ENCODE measurements at places on chromosomes 7 and 10.

- no peak for DNase-seq
These were observed 44.9 kb downstream of the PPP1R3C start for GRCh38 chr10:91587710-91588638.

- no peak for DNase-seq
These were observed 51.9 kb upstream of the A1CF start for GRCh38 chr10:50937230-50937907.

DNA sequence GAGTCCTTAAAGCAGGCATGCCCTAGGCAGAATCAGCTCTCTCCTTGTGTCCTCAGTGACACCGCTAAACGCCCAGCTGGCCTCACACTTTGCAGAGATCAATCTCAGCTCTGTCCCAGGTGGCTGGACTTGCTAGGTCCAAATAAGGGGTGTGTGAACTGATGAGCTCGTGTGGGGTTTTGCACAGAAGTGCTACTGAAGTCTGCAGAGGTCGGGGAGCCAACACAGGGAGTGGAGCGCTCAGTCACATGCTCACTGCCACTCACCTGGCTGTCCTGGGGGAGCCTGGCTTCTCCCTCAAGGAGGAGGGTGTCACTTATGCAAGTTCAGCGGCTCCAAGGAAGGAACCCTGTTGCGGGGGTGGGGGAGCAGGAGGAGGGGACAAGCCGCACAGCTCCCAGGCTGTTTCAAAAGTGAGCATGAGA lies 2.0 kb downstream of the ELN start:
- no peak for DNase-seq

- DNase-seq, result no peak
These were observed 13.5 kb downstream of the GHRHR start for GRCh38 chr7:30977222-30977621.

DNA sequence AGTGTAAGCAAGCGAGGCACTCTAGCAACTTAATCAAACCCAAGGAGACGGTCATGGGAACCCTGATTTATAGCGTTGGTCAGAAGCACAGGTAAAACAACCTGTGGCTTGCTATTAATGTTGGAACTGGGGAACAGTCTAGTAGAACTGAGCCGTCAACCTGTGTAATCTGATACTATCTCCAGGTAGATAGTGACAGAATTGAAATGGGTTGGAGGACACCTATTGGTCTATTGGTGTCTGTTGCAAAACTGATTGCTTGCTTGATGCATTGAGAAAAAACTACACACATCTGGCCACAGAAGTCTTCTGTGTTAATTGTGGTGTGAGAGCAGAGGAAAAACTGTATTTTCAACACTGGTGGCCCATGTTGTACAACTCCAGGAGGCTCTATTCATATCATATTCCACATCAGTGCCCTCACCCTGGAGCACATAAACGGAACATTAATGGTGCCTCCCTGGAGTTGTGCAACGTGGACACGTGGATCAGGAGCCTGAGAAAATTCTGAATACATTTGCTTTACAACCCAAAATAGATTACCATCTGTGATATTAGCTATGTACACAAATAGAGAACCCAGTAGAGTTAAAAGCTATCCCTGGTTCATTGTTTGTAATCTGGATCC lies 112.2 kb downstream of the MYO3A start:
- no peak for DNase-seq

- DNase-seq, result no peak
These were observed 380.9 kb downstream of the LRRTM3 start for GRCh38 chr10:67306588-67307205.

DNA sequence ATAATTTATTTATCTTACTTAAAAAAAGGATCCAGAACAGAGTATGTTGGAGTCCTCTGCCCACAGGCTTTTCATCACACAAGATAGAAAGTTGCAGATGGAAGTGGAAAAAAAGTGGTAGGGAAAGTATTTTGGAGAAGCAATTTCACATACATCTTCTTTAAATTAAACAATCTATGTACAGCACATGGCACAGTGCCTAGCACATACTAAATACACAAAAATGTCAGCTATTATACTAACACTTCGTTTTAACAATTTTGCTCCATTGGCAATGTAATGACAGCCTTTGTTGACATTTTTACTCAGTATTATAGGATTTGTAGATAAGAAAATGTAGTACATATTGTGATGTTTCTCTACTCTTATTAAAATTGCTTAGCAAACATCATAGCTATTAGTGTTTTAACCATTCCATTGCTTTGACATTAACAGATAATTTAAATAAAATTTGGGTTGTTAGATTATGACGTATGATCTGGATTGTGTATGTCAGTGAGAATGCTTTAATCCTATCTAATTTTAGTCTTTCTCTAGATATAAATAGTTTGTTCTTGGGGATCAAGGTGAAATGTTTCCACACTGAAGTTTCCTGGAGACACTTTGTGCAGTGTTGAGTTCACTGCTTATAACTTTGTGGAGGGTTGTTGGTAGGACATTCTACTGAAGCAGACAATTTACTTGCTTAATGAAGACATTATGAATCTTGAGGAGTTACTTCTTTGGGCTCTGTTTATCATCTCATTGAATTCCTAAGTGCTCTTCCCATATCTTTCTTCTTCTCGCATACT lies 202.8 kb upstream of the DKK1 start:
- DNase-seq, result no peak

DNA sequence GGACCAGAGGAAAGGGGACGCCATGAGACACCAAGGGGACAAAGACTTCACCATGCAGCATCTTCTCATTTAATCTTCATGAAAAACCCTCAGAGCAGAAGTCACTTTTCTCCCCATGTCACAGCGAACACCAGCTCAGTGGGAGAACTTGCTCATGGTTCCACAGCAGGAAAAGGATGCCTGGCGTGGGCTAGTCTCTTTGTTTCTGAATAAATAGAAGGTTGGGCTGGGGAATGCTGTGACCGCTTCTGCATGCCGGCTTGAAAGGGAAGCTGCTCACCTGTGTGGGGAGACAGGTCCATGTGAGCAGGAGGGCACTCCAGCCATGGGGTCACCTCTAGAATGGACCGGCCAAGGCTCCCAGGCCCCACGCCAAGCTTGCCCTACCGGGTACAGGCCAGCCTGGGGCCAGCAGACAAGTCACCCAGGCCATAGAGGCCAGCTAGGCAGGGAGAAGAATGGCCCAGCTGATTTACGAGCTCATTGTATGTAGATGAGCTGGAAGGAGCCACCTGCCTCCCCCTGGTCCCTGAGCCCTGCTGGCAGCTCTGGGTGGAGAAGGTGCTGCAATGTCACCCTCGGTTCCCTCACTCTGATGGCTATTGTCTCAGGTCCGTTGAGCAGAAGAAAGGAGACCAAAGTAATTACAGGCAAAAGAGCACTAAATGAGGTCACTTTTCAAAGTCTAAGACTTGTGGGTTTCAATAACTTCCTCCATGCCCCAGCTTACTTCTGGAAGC lies 82.0 kb upstream of the PDZD8 start:
- DNase-seq, result no peak

- DNase-seq, result no peak
These were observed 85.4 kb downstream of the CDK6 start for GRCh38 chr7:92750946-92751345.

DNA sequence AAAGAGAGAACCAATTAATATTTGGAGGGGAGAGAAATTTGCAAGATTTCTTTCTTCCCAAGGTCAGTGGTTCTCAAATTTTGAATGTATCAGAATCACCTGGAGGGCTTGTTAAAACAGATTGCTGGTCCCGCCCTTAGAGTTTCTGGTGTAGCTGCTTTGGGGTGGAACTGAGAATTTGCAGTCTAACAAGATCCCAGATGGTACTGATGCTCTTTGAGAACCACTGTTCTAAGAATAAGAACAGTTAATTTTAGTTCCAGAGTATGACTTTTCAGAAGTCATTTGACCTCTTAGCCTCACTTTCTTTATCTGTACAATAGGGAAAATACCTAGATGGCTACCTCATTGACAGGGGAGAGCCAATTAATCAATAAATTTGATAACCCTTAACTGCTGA lies 161.6 kb downstream of the PRKG1 start:
- no peak for DNase-seq

DNA sequence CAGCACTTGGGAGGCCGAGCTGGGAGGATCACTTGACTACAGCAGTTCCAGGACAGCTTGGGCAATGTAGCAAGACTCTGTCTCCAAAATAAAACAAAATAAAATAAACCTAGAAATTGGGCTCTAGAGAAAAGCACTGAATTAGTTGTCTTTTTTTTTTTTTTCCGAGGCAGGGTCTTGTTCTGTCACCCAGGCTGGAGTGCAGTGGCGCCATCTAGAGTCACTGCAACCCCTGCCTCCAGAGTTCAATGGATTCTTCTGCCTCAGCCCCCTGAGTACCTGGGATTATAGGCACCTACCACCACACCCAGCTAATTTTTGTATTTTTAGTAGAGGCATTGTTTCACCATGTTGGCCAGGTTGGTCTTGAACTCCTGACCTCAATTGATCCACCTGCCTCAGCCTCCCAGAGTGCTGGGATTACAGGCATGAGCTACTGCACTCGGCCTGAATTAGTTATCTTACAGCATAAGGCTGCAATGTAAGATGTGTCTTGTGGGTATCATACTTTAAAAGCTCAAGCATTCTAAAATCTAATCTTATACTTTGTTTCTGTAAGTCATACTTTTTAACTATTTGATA lies 12.8 kb downstream of the MEIG1 start:
- no peak for DNase-seq

DNA sequence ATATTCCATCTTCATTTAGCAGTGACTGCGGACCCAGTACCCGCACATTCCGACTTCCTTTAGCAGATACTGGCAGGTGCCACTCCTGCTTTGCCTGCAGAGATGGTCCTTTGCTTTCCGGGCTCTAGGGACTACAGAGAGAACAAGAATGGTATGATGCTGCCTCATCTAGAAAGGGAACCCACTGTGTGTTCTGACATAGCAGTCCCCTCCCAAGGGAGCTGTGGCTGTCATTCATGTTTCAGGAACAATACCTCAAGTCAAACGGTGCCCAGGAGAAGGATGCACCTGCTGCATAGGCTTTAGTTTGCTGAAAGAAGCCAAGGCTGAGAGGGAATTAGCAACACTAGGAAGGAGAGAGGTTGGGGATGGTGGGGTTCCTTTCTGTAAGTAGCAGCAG lies 15.9 kb upstream of the TMEM72 start:
- no peak for DNase-seq

DNA sequence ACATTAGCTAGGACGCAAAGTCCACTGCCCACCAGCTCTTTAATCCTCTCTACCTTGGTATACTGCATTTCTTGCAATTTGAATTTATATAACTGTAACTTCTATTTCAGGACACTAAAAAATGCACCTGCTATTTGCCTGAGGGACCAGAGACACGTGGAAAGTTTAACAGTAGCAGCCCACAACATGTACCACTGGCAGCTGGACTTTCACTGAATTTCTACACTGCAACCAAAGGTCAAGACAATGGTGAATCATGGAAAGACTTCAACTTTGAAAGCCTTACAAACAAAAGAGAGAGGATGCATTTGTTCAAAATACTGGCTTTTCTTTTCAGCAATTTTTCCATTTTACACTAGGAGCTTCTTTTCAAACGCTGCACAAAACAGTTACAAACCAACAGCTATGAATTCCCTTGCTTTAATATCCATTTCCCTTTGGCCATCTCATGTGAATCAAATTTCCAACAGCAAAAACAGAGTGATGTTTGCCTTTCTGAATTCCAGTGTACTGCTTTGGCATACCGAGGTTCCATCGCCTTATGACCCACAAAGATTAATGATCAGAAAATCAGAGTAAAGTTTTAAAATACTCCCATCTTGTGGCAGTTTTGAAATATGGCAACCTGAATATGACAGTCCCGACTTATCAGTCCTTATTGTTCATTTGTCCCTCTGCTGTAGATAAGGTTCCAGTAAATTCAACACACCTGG lies 29.9 kb upstream of the HNRNPH3 start:
- DNase-seq, result no peak

DNA sequence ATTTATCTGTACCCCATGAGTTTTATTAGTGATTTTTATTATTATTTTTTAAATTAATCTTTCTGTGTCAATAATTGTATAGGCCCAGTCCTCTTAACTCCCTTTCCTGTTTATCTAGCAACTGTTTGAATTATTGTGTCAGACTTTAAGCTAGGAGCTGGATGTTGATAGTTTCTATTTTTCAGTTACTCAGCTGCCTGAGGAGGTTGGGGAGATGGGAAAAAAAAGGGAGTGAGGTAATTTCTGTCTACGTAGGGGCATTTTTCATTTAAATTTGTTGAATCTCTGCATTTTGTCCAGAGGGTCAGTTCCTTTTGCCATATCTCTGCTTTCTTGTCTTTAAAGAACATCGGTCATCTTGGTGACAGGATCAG lies 5.0 kb upstream of the ZNF518A start:
- no peak for DNase-seq

- DNase-seq, result no peak
These were observed 87.6 kb upstream of the ATP6V0A4 start for GRCh38 chr7:138885383-138886147.

GRCh38 chr7:134532180-134532953 lies 5.0 kb downstream of the AKR1B10 start:
- no peak for DNase-seq

- DNase-seq, result no peak
These were observed 12.0 kb upstream of the DHTKD1 start for GRCh38 chr10:12056748-12057147.

DNA sequence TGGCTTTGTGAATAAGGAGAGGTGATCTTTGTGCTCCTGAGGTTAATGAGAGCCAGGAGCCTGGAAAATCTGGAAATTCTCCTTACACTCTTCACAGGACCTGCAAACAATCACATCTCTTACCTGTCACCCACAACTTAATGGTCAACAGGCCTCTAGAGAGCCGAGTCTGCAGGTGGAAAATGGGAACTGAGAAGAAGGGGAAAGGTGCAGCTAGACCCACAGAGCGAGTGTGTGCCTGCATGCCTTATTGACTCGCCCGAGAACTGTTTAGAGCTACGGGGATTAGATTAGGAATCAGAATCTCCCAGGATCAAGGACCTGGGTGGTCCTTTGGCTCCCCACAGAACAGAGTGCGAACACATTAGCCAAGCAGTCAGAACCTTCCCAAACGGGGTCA lies 329.6 kb downstream of the PTEN start:
- no peak for DNase-seq

DNA sequence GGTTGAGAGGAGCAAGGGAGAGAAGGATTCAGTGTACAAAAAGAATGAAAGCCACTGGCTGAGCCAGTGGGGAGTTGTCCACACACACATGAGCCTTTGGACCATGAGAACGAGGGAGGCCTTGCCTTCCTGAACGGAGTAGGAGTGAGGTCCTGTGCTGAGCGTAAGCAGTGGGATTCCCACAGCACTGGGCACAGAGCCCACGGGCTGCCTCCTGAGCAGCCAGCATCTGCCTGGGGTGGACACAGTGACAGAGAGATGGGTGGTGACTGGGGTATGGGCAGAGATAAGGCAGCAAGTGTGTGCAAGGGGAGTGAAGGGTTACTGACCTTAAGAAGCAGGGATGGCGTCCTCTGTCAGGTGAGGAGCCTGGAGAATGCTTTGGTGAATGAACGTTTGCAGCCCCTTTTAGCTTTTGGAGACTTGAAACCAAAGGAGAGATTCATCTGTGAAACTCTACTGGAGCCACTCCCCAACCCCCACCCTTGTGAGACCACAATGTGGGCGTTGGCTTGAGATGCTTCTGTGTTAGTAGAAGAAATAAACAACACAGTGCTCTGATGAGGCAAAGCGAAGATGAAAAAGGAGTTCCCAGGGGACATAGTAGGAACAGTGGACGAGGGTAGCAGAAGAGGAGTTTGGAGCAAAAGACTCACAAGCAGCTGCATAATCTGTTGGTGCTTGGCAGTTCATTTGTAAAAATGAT lies 56.5 kb downstream of the FIGNL1 start:
- DNase-seq, result no peak
